ENCODE measurements at places on chromosomes 2 and 18.

GRCh38 chr2:163878718-163879117, 142.9 kb upstream of the FIGN start:
- no peak for DNase-seq

GRCh38 chr18:28086670-28087552, 90.0 kb downstream of the CDH2 start:
- no peak for DNase-seq

DNA sequence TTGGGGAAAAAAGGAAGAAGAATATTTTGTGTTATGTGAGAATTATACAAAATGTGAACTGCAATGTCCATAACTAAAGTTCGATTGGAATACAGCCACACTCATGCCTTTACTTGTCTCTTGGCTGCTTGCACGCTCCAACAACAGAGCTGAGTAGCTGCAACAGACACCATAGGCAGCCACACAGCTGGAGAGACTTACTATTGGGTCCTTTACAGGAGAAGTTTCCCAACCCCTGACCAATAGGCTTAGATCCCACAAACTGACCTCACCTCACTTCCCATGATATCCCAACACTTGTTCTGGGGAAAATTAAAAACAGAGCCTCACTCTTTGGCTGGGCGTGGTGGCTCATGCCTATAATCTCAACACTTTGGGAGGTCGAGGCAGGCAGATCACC, 213.8 kb downstream of the SH3BP4 start:
- DNase-seq = no peak

GRCh38 chr2:42249284-42249683, 80.1 kb downstream of the EML4 start:
- DNase-seq = no peak

DNA sequence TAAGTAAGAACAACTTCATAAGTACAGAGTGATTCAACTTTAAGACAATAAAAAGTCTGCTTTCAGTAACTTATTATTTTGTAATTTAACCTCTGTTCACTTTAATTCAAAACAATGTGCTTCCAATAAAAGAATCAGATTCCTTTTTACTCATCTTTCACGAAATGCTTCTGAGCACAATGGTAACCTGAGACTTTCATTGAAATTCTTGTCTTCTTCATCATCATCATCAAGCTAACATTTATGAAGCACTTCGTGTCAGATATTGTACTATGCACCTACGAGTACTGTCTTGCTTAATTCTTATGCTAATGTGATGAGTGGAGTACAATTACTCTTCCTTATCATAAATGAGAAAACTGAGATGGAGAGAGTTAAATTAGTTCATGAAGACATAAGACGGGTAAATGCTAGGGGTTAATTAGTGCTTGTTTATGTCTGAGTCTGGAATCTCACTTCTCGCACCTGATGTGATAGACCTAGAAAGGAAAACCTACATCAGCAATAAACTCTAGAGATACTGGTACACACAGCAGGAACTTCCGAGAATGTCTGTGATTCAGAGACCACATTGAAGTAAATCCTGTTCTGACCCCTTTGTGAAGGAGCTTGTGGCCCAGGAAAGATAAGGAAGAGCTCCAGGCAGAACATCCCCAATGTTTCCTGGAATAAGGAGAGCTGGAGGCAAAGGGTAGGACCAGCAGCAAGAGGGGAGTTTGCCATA, 227.6 kb upstream of the ETAA1 start:
- DNase-seq = no peak

DNA sequence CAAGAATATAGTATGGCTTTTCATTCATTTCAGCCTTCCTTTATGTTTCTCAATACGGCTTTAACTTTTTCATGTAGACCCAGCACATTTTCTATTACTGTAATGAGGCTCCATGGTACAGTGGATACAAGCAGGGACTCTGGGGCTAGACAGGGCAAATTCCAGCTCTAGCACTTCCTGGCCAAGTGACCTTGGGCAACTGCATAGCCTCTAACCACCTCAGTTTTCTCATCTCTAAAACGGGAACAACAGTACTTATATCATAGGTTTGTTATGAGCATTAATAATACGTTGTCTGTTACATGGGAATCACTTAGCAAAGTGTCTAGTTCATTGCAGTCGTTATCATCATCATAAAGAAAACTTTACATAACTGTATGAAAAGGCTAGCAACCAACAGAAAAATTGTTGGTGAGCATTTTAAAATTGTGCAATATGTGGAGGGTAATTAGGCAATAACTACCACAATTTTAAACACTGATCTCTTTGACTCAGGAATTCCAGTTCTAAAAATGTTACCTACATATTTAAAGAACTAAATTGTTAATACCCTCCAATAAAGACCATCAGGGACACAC, 13.7 kb upstream of the RMDN2 start:
- DNase-seq = no peak

GRCh38 chr18:31977270-31977872, 34.4 kb upstream of the TRAPPC8 start:
- no peak for DNase-seq

GRCh38 chr2:19652811-19653210, 249.0 kb downstream of the TTC32 start:
- DNase-seq = no peak

GRCh38 chr2:208366215-208367127, 40.1 kb upstream of the PTH2R start:
- no peak for DNase-seq

- no peak for DNase-seq
These were observed 182.4 kb downstream of the CELF4 start for GRCh38 chr18:37383036-37383785.

DNA sequence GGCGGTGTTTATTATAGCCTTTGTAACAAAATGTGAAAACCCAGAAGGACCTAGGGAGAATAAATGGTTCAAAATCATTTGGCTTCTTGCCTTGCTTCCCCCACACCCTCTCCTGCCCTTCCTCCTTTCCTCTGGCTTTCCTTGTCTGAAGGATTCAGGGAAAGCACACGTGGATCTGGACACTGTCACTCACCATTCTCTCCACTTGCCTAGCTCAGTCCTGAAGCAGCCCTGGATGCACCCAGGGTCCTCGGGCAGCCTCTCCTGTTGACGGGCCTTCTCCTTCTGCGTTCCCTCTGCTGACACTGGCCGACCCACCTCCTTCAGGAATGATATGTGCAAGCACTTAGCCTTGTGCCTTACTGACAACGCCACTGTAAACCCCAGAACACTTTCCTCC, 68.4 kb downstream of the FAM210A start:
- DNase-seq = no peak

DNA sequence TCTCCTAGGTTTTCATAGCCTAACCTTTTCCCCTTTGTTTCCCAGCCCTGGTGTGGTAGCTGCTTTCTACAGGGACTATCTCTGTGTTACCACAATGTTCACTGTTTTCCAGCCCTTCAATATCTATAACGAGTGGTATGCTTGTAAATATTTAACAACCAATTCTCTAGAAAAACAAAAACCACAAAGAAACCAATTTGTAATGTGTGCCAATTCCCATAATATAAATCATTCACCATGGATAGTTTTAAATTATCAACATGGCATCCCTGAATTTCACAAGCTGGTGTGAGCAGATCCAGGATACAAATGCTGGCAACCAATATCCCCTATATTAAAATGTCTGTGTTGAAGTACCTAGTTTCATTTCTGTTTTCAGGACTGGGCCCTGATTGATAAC, 207.5 kb upstream of the FBXO11 start:
- no peak for DNase-seq

- no peak for DNase-seq
These were observed 27.5 kb upstream of the MARCHF7 start for GRCh38 chr2:159684796-159685195.

DNA sequence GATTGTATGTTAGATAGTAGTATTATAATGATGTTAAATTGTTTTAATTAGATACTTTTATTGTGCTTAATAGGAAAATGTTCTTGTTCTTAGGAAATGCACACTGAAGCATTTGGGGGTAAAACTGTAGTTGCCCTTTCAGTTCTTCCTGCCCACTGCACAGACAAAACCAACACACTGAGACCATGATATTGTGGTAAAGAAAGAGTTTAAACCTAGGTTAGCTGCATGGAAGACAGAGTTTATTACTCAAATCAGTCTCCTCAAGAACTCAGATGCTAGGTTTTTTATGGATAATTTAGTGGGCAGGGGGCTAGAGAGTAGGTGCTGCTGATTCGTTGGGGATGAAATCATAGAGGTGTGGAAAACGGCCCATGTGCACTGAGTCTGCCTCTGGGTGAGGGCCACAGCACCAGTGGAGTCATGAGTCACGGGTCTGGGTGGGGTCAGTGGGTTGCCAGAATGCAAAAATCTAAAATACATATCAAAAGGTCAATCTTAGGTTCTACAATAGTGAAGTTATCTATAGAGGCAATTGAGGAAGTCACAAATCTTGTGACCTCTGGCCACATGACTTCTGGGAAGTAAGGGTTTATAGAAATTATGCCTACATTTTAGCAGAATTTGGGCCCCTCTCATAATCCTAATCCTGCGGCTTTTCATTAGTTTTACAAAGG, 283.4 kb upstream of the FBXO11 start:
- no peak for DNase-seq

DNA sequence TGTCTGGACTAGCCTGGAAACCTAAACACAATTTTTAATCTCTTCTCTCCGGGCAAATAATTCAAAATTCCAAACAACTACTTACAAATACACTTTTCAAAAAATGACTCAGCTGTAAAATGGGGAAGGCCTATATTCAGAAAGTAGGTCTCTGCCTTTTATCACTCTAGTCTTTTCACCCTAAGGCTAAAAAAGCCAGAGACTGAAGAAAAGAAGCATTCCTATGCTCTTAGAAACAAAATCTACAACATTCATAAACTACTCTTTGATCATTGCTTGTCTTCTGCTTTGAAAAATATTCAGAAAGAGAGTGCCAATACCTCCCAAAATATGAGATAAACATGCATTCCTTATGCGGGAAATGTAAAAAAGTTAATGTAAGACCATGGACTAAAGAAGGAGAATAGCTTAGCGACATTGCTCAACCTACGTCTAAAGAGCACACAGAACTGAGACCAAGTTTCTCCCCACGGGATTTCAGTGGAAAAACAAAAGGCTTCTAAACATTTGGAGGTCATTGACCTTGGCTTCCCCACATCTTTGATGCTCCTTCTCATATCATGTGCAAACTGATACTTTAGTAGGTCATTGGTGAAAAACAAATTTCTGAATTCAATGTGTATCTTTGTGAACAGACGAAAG, 74.4 kb upstream of the EPB41L3 start:
- DNase-seq = no peak

GRCh38 chr2:72113847-72114692, 33.6 kb downstream of the CYP26B1 start:
- DNase-seq = peak; percentile 36

GRCh38 chr2:120798567-120799247, 63.0 kb downstream of the GLI2 start:
- no peak for DNase-seq

DNA sequence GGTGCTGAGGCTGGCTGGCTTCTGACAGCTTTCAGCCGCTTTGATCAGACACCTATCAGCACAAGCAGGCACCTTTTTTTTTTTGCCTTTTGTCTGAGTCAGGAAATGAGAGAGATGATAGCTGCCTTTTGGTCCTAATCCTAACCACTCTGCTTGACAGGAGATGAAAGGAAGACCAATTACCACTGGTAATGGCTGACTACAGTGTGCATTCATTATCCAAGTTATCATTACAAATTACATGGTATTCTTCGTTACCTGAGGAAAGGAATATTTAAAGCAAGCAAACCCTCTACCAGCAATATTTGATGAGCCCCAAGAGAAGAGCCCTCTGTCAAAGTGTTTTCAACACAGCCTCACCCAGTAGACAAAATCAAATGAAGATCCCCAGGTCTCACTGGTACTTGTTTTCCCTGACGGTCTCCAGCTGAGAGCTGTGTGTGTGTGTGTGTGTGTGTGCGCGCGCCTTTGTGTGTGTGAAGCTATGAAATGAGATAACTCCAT, 925.7 kb downstream of the DCDC2C start:
- no peak for DNase-seq

DNA sequence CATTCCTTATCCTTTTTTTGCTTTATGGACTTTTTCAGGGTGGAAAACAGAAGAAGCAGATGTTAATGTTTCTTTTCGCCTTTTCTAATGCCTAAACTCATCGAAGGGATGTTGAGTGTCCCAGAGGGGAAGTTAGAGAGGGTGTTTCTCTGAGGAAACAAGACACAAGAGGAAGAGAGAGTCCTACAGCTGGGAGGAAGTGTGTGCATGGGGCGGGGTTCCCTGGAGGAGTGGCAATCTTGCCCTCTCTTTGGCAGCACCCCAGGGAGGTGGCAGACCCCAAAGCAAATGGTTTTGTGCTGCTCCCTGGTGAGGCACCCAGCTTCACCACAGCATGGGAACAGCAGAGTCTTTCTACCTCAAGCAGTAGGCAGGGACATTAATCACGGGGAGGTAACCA, 377.6 kb downstream of the RND3 start:
- DNase-seq = no peak

- DNase-seq = no peak
These were observed 782 bp downstream of the FAM228B start for GRCh38 chr2:24123922-24124580.

GRCh38 chr18:55794288-55795052, 206.5 kb upstream of the TCF4 start:
- DNase-seq = no peak

GRCh38 chr18:28729321-28729720, 552.4 kb upstream of the CDH2 start:
- no peak for DNase-seq

DNA sequence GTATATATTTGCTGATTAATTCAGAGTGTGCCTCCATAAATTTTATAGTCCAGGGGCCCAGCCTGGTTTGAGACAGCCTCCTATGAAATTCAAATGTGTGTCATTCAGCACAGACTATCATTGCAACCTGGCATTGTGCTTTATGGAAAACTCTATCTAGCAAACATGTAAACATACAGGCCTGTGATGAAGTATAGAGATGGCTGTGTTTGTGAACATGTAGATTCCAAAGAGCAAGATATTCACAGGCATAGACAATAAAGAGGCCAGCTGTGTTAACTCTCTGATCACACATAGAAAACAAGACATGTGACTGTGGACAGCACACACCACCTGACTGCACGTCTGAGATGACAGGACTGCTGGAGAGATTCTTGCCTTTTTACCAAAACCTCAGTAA, 297.9 kb downstream of the EN1 start:
- no peak for DNase-seq

GRCh38 chr18:11362856-11363255, 213.5 kb upstream of the PIEZO2 start:
- DNase-seq = no peak

GRCh38 chr2:112783187-112783714, 1.0 kb downstream of the IL1A start:
- DNase-seq = no peak

DNA sequence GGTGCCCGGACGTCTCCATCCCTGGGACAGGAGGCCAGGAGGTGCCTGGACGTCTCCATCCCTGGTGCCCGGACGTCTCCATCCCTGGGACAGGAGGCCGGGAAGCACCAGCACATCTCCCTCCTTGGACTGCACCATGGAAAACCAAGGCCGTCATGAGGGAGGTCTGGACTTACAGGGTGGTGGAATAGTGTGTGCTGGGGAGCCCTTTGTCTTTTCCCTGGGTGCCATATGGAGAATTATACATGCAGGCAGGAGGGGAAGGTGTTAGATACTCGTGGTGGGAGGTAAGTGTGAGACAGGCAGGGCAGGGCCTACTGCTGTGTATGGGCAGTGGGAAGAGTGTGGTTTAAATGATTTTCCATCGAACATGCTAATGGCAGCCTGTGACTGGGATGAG, 52.9 kb downstream of the RTP5 start:
- DNase-seq = no peak
